ENCODE measurements at places on chromosomes 6 and 20.

- no peak for DNase-seq
These were observed 191.5 kb upstream of the RNF217 start for GRCh38 chr6:124770784-124771183.

- no peak for DNase-seq
These were observed 95.4 kb upstream of the TENT5A start for GRCh38 chr6:81847866-81848265.

DNA sequence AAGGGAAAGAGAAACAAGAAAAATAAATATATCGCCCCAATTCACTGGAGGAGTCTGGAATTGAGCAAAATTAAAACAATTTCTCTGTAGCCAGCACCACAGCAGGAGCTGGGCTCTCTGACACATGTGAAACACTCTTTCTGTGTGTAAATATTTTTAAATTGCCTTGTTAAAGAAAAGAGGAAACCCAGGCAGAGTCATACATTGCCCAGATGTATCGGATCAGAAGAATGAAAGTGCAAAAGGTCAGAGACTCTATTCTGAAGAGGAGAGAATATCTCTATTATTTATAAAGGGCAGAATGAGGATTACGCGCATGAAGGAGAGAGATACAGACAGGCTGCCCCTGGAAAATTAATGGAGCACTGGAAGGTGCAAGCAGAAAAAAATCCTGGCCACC, 127.0 kb upstream of the MAN1A1 start:
- no peak for DNase-seq

- no peak for DNase-seq
These were observed 139.2 kb upstream of the PLN start for GRCh38 chr6:118408863-118409262.

DNA sequence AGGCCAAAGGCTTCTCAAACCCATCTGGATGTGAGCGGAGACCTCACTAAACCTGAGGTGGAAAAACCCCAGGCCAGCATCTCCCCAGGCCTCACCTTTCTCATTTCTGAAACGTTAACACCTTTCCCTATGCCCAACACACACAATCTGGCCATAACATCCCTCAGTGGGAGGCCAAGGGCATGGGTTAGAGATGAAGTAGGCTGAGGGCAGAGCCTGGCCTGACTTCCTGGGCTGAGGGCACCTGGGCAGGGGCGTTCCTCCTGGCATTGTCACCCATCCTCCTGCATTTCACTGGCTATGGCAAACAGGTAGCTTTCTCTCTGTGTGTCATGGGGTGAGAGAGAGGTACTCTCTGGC, 8.4 kb downstream of the MOCS1 start:
- no peak for DNase-seq

DNA sequence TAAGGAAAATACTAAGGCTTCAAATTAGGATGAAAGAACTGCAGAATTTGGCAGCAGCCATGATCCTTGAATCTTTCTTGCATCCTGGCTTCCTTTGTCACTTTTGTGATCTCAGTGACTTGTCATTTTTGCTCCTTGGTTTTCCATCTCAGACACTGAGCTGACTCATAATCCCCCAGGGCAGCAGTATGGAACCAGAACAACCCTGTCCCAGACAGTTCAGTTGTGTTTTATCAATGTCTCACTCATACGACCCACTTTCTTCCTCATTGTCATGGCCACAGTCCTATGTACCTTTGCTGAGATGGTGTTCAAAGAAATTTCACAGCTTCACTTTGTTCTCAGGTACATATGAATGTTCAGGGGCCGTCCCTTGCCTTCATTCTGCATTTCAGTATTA, 488.5 kb upstream of the BTBD3 start:
- DNase-seq: no peak

DNA sequence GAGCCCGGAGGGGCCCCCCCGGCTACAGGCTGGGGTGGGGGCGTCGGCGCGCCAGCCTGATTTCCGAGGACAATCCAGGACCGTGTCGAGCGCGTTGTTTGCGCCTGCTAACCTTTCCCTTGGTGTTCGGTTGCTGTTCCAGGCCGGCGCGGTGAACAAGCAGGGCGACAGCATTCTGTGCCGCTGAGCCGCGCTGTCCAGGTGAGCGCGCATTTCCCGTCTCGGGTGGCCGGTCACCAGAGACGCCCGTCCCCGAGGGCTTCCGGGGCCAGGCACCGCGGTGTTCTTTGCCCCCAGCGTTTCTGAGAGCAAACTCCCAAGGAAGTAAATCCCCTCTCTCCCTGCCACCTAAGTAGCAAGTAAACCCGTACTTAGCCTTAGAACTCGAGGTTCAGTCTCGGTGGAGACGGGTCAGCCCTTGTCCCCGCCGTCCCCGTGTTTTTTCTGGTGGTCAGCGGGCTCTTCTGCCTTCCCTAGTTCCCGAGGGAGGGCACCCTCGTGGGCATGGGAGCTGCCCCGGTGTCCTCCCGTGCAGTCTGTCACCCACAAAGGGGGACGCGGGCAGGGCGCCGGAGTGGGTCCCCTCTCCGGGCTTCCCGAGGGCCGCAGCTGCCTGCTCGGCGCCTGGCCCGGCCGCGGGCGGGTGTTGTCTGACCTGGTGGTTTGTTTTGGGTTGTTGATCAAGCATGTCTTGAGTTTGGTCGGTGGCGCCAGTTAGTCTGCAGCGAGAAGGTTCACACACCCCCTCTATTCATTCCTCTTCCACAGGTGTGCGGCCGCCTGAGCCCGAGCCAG, 1.5 kb downstream of the ID4 start:
- DNase-seq: no peak

- DNase-seq: no peak
These were observed 26.5 kb downstream of the CYB5R4 start for GRCh38 chr6:83885984-83886383.

GRCh38 chr20:24423390-24424313, 45.8 kb upstream of the SYNDIG1 start:
- DNase-seq: no peak

GRCh38 chr6:15148356-15148946, 97.4 kb upstream of the JARID2 start:
- DNase-seq: no peak

DNA sequence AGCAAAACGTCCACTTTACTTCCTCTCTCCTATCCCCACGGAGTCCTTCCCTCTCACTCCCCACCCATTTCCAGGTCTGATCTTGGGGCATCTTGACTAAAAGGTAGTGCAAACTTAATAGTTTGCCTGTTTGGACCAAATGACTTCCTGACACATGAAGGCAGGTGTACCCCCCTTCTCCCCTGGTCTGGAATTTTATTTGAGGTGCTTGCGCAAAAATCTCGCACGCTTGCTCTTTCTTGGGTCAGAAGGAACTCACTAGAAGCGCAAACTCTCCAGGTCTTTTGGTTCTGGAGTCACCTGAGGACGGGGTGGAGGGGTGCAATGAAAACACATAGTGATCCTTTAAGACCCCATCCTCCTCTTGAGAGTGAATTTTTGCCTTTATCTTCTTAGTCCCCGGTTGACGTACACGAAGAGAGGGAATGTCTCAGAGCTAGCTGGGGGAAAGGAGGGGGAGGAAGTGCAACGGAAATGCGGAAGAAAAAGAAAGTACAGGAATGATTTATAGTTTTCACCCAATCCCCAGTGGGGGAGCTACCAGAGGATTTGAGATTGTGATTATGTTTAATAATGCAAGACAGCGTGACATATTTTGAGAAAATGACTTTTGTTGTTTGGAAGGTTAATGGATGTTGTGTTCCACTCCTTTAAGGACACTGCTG, 4.9 kb downstream of the ADGRB3 start:
- DNase-seq: no peak

DNA sequence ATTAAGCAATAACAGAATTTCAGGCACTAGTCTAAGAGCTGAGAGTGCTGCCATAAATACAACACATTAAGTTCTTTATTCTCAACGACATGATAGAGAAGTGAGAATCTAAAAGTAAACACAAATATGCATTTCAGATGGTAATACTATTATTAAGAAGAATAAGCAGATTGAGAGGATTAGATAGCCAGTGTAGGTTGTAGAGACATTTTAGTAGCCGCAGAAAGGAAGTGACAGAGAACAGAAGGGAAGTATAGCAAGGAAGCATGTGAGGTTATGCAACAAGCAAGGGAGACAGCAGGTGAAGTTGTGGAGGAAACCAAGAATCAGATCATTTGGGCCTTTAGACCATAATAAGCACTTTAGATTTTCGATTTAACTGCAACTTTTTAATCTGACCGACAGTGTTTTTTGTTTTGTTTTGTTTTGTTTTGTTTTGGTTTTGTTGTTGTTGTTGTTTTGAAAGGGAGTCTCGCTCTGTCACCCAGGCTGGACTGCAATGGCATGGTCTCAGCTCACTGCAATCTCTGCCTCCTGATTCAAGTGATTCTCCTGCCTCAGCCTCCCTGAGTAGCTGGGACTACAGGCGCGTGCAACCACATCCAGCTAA, 737.0 kb upstream of the ADGRB3 start:
- no peak for DNase-seq

DNA sequence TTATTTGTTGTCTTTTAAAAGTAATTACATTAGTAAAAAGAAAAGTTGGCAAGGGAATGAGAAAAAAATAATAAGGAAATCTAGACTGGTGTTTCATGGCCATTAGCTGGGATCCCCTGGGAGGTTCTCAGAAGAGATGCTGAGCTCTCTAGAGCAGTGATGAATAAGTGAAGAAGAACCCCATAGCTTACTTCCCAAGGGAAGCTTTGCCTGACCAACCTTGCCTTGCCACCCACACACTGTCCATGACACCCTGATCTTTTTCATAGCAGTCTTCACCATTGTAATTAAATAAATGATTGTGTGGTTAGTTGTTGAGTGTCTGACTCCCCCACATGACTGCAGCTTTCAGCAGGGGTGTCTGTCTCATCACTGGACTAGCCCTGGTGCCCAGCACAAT, 5.9 kb downstream of the C6orf163 start:
- DNase-seq: no peak

DNA sequence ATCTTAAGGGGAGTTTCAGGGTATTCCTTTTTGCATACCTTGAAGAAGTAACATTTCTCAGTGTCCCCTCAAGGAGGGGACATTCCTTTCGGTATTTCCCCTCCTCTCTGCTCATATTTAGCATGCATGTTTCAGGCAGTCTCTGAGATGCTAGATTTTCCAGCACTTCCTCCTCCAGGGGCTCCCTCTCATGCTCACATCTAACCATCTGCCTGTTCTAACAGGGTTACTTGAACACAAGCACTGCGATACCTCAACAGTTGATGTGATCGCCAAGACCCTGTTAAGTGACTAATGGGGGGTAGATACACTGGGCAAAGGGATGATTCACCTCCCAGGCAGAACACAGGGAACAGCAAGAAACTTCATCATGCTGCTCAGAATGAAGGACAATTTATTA, 12.9 kb upstream of the MCM3 start:
- no peak for DNase-seq

- no peak for DNase-seq
These were observed 289.2 kb downstream of the CD83 start for GRCh38 chr6:14406614-14407331.

DNA sequence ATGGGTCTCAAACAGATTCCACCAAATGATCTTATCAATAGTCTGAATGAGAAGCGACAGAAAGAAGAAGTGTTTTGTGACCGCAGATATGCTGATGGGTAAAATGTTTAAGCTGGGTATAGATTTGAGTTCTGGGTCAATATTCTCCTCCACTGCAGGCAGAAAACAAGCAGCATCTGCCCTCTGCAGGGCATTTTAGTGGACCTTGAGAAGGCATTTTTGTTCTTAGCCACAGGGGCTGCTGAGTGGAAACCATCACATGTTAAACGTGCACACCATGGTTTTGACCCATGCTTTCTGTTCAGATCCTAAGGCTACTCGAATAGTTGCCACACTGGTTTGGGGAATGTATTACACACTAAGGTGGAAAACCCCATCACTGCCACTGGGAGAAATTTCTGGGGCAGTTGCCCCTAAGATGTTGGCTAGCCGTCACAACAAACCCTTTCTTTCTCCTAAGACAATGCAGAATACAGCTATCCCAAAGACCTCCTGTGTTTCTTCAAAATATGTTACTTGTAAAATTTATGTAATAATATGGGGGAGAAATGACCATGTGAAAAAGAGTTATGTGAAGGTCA, 5.5 kb downstream of the POU3F2 start:
- no peak for DNase-seq

DNA sequence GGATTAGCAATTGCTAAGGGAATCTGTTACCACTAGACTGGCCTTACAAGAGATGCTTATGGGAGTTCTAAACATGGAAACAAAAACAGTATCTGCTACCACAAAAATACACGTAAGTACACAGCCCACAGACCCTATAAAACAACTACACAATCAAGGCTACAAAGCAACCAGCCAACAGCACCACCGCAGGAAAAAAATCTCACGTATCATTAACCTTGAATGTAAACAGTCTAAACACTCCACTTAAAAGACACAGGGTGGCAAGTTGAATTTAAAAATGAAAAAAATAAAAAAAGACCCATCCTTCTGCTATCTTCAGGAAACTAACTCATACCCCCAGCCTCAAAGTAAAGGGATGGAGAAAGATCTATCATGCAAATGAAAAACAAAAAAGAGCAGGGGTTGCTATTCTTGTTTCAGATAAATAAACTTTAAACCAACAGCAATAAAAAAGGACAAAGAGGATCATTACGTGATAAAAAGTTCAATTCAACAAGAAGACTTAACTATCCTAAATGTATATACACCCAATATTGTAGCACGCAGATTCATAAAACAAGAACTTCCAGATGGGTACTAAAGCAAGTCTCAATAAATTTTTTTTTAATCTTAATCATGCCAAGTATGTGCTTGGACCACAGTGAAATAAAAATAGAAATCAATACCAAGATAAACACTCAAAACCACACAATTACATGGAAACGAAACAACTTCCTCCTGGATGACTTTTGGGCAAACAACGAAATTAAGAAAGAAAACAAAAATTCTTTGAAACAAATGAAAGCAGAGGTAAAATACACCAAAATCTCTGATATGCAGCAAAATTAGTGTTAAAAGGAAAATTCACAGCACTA, 52.3 kb downstream of the RNGTT start:
- no peak for DNase-seq

DNA sequence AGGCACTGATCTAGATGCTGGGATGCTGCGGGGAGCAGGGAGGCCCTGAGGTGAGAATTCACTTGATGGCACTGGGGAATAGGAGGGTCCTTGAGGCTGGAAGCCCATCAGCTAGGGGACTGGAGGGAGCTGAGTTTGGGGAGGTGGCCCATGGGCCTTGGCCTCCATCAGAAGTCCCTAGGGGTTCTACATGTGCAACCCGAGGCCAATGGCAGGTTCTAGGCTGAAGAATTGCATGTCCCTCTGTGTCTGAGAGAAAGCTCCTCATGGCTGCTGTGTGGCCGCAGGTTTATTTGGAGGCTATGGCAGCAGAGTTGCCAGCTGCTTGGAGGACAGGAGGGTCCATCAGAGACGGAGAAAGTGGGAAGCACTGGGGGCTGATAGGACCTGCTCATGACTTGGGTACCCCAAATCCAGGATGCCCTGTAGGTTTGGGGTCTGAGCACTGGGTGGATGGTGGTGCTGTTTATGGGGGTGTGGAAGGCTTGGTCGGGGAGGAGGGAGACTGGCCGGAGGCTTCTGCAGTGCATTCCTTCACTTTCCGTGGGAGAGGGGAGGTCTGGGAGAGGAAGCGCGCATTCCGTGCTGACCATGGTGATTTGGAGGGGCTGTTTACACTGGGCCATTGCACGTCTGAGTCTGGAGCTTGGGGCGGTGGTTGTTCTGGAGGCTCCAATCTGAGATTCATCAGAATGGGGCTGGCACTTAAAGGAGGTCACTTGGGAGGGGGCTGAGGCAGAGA, 24.8 kb upstream of the PHACTR3 start:
- no peak for DNase-seq

Data from stimulated activated CD4-positive, alpha-beta T cell treated with anti-CD3 and anti-CD28 coated beads, Interleukin-12 subunit alpha, Interleukin-12 subunit beta, amount 100 ng/mL, for 4 hours (primary cell).